Activated naive CD4-positive, alpha-beta T cell treated with anti-CD3 and anti-CD28 coated beads for 36 hours (primary cell): ENCODE measurements at places on chromosomes 7 and 10. TPM values are rescaled to one million over a fixed set of nuclear protein-coding genes. Genes with fewer than 3 reads are reported as not detected.

DNA sequence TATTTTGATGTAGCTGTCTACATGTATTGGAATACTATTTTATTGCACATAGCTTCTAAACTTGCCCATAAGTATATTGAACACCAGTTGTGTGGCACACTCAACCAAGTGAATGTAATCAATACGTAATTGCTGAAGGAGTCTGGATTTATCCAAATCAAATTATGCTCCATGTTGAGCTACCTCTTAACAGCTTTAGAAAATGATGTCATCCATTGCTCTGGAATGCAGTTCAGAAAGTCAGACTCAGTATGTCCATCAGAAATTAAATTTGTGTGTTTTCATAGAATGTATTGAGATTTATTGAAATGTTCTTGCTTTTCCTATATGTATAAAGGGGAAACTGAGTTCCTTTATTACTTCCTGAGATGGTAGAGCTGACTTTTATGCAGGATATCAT is 25.0 kb upstream of the CCAR1 start:
- DNase-seq, result no peak

DNA sequence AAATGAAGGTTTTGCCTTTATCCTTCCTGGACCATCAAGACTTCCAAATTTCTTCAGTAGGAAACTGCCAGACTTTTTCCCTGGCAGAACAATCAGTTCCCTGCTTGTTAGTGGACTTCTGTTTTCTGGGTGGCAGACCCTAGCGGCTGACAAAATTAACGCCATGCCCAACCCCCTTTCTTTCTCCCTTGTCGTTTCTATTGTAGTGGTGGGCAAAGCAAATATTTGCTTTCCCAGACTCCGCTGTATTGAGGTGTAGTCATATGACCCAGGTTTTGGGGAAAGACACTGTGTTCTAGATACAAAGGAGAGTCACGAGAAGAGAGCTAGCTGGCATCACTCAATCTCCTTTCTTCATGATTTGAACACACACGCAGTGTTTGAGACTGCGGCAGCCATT is 7.7 kb downstream of the PON2 start:
- no peak for DNase-seq

DNA sequence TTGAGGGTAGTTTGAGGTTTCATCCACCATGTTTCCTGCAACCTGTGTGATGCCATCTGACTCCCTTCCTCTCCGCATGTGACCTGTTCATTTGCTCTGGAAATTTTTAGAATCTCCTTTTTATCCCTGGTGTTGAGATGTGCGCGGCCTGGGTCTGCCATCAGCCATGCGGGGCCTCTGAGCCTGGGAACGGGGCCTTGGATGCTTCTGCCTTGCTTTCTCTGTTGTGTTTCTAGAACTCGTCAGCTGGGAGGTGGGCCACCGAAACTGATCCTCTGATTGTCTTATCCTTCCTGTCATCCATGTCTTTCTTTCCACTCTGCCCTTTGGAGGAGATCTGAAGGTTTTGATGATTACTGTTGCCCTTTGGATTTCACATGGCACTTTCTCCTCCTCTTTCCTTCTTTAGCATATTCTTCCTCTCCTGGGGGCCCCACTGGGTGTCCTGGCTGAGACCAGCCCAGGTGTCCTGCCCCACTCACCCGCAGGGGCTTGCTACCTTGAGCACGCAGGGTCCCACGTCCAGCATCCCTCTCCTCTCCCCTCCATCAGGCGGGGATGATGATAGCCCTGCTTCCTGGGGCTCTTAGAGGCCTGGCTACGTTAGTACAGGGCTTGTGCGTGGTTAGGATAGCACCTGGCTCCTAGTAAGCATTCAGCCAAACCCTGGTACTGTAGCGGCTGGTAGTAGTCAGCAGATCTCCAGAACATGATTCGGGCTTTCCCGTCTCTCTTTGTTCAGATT is 29.9 kb downstream of the PPP2R2D start:
- DNase-seq, result no peak

Gene FAM25G
- total RNA-seq, result not detected

Gene ITPRID1
- not detected for total RNA-seq
